ENCODE measurements at places on chromosomes 5 and 9.

- DNase-seq = no peak
These were observed 195.2 kb downstream of the PTTG1 start for GRCh38 chr5:160616712-160617497.

GRCh38 chr5:72151646-72152045, 44.4 kb downstream of the MAP1B start:
- peak; percentile 45 for DNase-seq

DNA sequence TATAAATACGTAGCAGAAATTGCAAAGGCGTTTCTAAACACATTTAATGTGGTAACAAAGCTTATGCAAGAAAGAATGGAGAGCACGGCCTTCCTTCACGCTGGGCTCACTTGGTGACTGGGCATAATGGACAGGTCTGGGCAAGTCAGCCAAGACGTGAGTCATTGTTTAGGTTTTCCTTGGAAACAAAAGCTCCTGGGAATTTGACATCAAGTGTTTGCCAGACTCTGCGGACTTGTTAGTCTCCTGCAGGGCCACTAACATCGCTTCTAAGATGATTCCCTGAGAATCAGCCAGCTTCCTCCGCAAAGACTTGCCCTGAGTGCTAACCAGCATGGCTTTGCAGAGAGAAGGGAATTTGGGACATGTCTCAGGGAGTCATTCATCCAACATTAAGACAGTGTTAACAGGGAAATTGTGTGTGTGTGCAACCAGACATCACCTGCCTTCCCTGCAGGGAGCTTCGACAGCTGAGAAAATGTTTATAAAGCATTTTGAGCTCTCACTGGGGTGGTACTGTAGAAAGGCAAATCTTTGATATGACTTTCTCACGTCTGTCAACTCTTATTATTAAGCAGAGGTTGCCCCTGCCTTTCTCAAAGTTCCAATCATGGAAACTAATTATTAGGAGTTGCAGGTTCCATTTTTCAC, 182.5 kb downstream of the NTRK2 start:
- DNase-seq = peak; percentile 64

- DNase-seq = no peak
These were observed 25.9 kb upstream of the GNPDA1 start for GRCh38 chr5:142038735-142039134.

DNA sequence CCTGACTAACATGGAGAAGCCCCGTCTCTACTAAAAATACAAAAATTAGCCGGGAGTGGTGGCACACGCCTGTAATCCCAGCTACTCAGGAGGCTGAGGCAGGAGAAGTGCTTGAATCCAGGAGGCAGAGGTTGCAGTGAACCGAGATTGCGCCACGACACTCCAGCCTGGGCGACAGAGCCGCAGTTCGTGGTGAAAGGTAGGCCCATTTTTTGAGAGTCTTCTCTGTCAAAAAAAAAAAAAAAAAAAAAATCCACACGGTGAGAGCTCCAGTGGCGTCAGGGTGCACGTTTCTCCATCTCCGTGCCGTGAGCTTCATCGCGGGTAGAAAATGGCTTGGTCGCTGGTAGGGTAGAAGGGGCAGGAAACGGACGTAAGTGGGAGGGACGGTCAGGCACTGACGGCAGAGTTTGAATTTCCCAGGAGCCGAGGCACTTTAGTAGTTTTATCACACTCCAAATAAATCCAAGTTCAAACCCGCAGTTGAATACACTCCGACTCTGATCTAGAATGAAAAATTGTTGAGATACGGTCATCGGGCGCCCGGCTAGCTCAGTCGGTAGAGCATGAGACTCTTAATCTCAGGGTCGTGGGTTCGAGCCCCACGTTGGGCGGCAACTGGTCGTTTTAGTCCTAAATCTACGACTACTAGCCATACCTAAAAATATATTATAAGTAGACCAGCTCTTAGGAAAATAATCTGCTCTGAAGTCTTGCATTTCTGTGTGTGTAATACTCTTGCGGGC, 2.4 kb upstream of the TRIM7 start:
- DNase-seq = peak; percentile 94

DNA sequence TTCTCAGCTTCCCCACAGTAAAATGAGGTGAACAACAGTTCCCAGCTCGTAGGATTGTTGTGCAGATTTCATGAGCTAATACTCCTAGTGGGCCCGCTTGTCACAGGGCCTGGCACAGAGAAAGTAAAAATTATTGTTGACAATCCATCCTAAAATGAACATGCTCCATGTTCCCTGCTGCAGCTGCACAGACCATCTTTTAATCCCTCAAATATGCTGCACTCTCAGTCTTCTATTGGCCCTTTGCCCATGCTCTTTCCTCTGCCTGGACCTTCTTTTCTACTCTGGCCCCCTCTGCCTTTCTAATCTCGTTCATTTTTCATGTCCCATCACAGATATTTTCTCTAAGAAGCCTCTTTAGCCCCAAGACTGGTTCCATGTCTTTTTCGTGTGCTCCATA, 117.7 kb upstream of the NR3C1 start:
- no peak for DNase-seq

- DNase-seq = peak; percentile 58
These were observed 47.2 kb downstream of the GPBP1 start for GRCh38 chr5:57221049-57221568.

GRCh38 chr5:67156976-67157583, 39.5 kb downstream of the CD180 start:
- DNase-seq = peak; percentile 14

GRCh38 chr5:99025298-99026045, 96.7 kb upstream of the CHD1 start:
- DNase-seq = no peak

- no peak for DNase-seq
These were observed 28.0 kb downstream of the TBCA start for GRCh38 chr5:77748160-77748559.

DNA sequence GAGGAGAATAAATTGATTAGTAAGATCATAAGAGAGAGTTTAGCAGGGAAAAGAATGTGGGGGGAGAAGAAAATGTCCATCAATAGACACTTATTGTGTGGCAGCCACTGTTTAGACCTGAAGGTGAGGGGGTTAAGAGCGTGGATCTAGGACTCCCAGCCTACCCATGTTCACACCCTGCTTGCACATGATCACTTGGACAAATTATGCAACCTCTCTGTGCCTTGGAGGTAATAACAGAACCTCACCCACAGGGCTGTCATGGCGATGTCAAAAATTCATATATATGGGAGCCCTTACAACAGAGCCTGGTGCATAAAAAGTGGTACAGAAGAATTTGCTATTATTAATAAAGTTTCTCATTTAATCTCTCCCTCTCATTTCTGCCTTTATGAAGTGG, 86.0 kb upstream of the EQTN start:
- DNase-seq = no peak

GRCh38 chr9:89942643-89943042, 337.8 kb downstream of the GADD45G start:
- no peak for DNase-seq

GRCh38 chr5:65811004-65811403, 89.0 kb downstream of the NLN start:
- DNase-seq = peak; percentile 48

DNA sequence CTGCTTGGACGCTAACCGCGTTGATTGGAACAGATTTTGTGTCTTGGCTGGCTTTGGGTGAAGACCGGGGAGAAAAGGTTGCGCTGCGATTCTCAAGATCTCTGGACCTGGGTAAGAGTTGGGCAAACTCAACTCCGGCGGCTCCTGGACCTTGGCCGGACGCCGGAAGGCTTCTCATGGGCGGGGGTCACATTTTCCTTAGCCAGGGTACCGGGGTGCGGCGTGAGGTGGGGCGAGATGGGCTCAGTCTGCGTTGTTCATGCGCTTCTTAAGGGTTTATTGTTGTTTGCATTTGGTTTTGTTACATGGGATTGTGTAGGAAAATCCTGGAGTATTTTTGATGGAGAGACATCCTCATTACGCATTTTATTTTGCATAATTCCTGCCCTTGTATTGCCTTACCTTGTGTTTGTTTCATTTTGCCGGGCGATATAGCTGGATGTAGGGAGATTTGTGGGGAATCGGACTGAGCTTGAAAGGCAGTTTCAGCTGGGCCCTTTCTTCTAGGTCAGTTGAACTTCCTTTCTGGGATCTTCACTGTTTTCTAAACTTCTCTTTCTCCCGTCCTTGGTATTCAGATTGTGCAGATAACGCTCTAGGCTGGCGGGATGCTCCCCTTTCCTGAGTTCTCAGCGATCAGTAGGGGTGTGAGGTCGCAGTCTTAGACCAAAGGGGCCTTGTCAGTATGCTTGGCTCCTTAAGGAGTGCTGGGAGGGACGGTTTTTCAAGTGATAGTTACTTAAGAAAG, 524 bp downstream of the MEGF10 start:
- DNase-seq = no peak

GRCh38 chr5:41532485-41532884, 22.1 kb upstream of the PLCXD3 start:
- DNase-seq = no peak

- DNase-seq = no peak
These were observed 127.3 kb upstream of the BOD1 start for GRCh38 chr5:173743641-173744343.

- DNase-seq = peak; percentile 55
These were observed 479.5 kb upstream of the TNC start for GRCh38 chr9:115597330-115597895.

All from fibroblast of skin of right quadriceps (primary cell).